ENCODE measurements at places on chromosomes 4 and X.

DNA sequence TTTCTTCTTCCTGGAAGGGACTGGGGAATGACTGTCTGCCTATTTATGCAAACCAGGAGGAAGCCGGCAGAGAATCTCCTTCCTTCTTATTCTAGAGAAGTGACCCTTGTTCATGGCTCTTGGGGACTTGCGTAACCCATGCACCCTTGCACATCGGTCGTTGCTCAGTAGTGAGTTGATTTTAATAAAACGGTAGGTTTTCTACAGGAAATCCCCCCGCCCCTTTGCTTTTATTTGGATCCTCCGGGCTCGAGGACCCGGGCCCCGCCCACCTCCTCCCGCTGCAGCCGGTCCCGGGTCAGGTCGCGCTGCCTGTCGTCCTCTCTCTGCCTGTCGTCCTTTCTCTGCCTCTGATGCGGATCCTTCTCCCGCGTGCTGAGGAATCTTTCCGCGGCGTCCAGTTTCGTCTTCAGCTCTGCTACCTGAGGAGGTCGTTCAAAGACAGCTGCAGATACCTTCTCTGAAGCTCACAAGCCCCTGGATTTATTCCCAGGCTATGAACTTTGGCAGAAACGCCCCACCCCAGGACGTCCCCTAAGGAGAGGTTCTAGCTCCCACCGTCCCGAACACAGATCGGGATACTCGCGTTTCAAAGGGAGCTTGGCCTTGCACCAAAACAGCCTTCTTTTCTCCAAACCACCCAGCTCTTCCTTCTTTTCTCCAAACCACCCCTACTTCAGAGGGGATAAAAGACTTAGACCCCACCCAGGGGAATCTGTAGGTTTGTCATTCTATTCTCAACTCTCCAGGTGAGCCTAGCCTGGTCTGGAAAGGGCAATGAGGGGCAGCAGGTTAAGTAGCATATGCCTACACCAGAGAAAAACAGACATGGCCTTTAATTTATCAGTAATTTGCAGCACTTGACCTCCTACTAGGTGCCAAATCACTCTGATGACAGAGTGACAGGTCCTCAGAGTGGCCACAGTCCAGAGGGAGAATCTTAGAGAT, 7.0 kb downstream of the TNIP3 start:
- no peak for DNase-seq

GRCh38 chrX:1443496-1444075, 9.1 kb downstream of the ASMTL start:
- DNase-seq, result peak; percentile 7

DNA sequence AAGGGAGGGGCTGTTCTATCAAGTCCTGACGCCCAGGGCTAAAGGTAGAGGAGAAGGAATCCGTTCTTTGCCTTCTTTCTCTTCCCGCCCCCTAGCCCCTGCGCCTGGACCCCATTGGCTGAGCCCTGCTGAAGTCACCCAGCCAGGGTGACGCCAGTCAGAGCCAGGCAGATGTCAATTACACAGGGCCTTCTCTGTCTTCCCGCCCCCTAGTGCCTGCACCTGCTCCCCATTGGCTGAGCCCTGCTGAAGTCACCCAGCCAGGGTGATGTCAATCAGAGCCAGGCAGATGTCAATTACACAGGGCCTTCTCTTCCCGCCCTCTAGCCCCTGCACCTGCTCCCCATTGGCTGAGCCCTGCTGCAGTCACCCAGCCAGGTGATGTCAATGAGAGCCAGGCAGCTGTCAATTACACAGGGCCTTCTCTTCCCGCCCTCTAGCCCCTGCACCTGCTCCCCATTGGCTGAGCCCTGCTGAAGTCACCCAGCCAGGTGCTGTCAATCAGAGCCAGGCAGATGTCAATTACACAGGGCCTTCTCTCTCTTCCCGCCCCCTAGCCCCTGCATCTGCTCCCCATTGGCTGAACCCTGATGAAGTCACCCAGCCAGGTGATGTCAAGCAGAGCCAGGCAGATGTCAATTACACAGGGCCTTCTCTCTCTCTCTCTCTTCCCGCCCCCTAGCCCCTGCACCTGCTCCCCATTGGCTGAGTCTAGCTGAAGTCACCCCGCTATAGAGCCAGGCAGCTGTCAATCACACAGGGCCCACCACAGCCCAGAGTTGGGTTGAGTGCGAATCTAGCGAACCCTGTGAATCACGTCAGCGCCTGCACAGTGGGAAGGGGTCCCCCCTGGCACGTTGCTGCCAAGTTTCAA, 46.4 kb downstream of the ASMT start:
- DNase-seq, result no peak

DNA sequence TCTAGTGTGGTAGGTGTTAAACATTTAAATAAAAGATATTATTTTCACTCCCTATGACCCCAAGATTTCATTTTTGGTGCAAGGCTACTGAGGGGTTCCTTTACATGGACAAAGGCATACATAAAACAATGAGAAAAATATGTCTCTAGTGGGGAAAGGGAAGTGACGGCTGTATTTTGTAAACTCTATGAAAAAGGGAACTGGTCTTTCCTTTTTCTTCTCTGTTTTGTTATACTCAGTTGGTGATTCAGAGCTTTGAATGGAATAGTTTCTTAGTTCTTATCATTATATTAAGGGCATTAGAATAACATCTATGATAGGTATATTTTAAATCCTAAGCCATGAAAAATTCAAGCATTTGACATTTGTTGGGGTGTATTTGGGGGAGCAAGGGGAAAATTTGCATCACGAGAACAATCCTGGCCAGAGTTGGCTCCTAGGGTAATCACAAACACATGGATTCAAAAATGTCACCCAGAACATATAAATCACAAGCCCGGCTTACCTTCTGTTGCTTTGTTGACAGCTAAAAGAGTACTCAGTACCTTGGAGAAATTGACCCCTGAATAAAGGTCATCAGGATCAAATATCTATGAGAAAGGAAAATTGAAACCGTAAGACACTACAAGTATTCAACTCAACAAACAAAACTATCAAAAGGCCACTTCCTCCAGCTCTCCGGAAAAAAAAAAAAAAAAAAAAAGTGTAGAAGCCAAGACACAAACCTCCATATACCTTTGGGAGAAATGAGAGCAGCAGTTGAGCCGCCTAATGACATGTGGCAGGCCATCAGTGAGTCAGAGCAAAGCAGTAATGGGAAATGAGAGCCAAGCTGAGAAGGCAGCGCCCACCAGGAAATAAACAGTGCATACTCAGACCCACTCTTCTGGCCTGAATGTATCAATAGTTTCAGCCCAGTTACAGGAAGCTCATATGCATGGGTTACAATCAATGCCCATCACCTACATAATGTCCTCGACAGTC, 33.4 kb downstream of the ARHGEF6 start:
- no peak for DNase-seq

- DNase-seq, result no peak
These were observed 204.4 kb downstream of the PARM1 start for GRCh38 chr4:75137302-75137701.

DNA sequence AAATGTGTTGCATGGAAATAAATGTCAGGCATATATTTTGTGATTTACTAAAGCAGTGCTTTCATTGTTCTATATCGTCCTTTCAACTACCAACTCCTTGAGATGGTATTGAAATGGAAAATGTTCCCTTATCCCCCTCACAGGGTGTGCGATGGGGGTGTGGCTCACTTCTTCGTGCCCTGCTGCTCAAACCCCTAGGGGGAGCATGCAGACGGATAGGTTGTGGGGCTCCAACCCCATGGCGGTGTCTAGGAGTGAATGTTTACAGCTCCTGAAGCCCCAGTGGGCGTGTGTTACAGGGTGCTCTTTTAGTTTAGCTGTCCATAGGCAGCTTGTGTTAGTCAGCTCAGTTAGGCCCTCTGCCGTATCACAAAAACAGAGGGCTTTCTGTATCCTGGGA, 287.7 kb upstream of the EMCN start:
- no peak for DNase-seq

GRCh38 chrX:2748171-2748814, 3.5 kb upstream of the XG start:
- no peak for DNase-seq

All from dorsolateral prefrontal cortex (tissue), 122 donors.